T-cell (primary cell): ENCODE measurements at places on chromosomes 3 and 15.

- DNase-seq, result no peak
These were observed 33.5 kb upstream of the PTPN23 start for GRCh38 chr3:47347217-47347801.

DNA sequence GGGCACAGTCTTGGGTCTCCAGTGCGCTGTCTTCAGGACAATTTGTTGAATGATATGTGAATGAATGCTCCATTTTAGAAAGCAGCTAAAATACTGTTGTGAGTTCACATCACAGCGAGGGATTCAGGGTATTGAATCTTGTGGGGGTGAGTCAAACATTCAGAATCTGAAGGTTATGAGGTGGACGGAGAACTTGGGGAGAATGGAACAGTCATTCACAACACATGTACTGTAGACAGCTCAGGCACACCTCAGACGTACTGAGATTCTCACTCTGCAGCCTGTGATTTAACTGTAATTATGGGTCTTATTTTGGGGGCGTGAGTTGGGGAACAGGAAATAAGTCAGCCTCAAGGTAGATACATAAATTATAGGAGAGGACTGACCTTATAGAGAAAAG is 13.9 kb downstream of the CRYBG3 start:
- no peak for DNase-seq

DNA sequence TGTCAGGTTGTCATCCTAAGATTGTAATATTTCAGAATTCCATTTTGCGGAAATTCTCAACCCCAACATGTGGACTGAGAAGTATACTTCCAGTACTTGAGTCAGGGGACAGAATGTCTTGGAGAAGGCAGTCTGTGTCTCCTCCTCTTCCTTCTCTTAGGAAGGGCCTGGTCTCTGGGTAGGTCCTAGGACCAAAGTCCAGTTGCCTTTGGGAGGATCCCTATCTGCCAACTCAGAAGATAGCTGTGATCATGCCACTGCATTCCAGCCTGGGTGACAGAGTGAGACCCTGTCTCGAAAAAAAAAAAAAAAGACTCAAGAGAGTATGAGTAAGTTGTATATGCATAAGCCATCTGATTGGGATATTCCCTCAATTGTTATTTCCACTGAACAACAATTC is 23.9 kb upstream of the FAM3D start:
- no peak for DNase-seq

DNA sequence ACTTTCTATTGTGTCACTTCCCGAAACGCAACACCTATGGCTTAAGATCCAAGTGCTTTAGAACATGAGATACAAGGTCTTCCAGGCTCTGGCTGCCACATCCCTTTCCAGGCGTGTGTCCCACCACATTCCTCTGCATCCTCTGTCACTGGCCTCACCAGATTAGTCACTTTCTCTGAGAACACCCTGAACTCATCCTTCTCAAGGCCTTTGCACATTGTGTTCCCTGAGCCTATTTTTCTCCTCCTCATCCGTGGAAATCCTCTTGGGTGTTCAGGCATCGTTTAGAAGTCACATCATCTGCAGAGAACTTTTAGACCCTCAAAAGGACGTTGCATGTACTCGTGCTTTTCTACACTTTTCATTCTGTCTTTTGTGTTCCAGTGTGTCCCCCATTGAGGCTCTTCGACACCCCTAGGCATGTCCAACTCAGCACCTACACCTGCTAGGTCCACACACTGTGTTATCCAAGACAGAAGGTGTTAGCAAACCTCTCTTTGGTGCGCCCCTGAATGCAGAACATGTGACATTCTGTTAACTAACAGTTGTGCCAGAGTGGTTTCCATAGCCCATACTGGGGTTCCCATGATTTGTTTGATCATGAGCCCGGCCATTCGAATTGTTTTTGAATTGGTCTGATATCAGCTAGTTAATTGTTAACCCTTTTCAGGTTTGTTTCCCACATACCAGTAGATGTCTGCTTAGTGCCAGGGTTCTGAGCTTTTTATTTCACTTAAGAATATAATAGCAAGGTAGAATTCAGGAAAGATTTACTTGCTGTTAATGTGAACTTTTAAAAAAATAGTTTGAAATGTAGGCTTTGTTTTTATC is 67.2 kb downstream of the LPP start:
- DNase-seq, result no peak

- no peak for DNase-seq
These were observed at the start of gene KCNH8 for GRCh38 chr3:19147905-19148767. Gene KCNH8 (plus strand): TSS chr3:19148510. CDS start chr3:19148720, 210 bp downstream.
